NCI-H524 treated with DMSO at 0.1 percent for 48 hours (cell line): ENCODE measurements at places on chromosomes 7 and 10.

- DNase-seq = no peak
Measured at GRCh38 chr7:50309721-50310120, 5.2 kb downstream of the IKZF1 start.

DNA sequence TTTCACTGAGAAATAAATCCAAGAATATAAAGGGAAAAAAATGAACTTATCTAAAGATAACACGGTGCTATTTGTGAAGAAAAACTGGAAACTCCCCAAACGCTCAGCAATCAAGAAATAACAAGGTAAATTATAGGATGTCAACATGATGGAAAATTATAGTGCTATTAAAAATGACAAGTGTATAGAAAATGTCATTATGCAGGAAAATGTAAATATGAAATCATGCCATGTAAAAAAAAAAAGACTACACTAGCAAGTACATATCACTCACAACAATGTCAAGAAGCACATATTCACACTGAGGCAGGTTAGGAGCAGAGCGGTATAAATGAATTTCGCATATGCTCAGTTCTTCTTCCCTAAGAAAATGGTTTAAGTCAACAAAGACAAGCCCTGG, 27.7 kb downstream of the KLRG2 start:
- no peak for DNase-seq

- DNase-seq = no peak
Measured at GRCh38 chr7:31986878-31987518, 83.2 kb downstream of the PDE1C start.

DNA sequence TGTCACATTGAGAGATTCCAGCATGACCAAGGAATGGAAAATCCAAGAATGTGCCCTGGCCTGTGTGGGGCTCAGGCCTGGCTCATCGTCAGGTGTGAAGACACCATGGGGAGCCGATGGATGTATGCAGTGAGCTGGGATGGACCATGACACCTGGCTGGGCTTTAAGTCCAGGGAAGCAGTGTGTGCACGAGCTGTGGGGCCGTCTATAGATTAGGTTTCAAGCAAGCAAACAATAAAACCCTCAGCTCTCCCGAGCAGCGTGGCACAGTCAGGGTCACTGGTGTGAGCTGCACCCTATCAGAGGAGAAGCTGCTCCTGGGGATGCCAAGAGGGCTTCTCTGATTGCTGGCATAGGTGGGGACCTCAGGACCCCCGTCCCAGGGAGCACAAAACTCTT, 50.5 kb upstream of the DLG5 start:
- no peak for DNase-seq

- no peak for DNase-seq
Measured at GRCh38 chr7:116577320-116577871, 52.6 kb downstream of the CAV1 start.

GRCh38 chr7:134041477-134041876, 85.7 kb upstream of the LRGUK start:
- no peak for DNase-seq

DNA sequence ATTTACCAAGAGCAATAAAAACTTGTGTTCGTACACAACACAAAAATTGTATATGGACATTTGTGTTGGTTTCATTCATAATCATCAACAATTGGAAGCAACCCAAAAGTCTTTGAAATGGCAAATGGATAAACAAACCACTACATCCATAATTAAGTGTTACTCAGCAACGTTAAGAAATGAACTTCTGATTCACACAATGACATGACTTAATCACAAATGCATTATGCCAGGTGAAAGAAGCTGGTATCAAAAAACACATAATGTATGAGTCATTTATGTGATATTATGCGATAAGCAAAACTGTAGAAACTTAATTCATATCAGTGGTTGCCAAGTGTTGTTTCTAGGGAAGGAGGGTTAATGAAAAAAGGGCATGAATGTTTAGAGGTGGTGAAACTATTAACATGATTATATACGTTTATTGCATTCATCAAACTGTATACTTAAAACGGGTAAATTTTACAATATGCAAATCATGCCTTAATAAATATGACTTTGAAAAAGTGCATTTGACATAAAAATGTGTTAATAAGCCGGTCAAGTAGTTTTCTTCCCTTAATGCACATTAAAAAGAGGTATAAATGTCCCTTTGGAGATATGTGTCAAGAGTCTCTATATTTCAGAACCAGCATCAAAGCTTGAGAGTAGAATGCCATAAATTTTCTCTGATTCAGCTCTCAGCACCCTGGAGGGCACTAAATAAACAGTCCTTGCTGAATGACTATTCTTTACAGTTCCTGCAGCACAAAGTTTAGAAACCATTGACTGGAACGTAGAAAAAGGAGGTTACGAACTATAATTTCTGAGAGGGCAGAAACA, 84.8 kb upstream of the GRM3 start:
- DNase-seq = no peak

GRCh38 chr10:27611744-27612550, 107.8 kb downstream of the RAB18 start:
- no peak for DNase-seq

DNA sequence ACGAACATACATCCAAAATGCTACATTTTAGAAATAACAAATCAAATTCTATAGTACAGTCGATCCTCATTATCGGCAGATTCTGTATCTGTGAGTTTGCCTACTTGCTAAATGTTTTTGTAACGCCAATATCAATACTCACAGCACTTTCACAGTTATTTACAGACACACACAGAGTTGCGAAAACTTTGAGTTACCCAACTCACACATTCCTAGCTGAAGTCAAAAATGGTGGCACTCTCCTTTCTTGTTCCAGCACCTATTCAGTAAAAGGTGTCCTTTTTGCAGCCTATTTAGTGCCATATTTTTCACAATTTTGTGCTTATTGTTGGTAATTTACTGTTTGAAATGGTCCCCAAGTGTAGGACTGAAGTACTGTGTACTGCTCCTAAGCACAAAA, 161.7 kb downstream of the AKR1D1 start:
- no peak for DNase-seq

DNA sequence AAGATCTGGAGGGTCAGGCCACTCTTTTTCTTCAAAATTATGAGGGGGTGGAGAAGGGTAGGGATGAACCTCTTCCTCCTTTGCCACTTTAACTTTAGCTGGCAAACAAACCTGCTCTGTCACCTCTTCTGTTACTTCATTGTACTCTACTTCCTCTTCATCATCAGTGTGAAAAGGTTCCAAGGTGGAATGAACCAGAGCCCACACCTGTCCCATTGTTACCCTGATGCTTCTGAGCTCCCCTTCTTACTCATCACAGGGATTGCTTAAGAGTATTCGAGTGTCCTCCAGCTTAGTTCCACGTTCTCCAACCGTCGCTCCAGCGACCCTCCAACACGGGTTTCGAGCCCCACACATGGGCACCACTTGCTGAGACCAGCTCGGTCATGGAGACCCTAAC, 5.2 kb downstream of the MRPS24 start:
- no peak for DNase-seq

DNA sequence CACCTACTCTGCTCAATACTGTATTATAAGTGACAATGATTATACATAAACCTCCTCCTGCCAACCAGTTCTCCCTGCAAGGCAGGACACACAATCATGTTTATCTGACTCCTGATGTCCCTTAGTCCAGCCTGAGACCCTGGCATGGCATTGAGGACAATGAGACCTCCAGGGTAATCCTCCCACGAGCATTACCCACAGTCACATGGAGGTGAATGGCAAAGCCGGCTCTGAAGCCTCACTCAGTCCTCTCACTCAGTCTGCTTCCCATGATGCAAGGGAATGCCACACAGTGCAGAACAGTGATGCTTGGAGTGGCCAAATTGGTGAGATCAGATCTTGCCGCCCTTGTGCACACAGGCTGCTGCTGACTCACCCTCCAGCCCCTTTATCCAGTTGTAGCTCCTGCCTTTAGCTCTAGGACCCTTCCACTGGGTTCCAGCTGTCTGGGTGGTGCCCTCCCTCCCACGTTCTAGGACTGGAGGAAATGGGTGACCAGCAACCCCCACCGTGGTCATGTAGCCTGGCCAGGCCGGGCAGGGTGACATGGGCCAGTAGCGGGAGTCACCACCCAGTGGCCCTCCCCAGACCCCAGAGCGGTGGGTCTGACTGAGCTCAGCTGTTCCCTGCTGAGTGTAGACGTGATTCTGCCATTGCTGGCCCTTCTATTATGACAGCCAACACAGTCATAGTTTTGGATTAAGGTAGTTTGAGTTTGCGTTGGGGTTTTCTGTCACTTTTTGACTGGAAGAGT, 5.5 kb upstream of the ADCY1 start:
- DNase-seq = no peak

GRCh38 chr7:94972296-94972695, 64.9 kb downstream of the PPP1R9A start:
- DNase-seq = no peak

DNA sequence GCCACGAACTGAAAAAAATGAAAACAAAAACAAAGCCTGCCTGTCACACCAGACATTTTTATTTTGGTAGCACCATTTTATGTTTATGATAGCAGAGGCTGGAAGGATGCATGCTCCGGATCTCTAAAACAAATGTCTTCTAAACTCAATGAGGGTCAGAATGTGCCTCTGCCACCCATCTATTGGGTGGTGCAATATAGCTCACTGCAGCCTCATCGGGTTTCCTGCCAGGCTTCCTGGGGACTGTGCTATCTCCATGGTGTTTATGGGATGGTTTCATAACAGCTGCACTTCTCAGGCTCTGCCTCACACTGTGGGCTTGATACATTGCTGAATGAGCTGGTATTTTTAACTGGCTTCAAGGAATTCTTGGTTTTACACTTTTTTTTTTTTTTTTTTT, 94.4 kb downstream of the ITIH5 start:
- no peak for DNase-seq

DNA sequence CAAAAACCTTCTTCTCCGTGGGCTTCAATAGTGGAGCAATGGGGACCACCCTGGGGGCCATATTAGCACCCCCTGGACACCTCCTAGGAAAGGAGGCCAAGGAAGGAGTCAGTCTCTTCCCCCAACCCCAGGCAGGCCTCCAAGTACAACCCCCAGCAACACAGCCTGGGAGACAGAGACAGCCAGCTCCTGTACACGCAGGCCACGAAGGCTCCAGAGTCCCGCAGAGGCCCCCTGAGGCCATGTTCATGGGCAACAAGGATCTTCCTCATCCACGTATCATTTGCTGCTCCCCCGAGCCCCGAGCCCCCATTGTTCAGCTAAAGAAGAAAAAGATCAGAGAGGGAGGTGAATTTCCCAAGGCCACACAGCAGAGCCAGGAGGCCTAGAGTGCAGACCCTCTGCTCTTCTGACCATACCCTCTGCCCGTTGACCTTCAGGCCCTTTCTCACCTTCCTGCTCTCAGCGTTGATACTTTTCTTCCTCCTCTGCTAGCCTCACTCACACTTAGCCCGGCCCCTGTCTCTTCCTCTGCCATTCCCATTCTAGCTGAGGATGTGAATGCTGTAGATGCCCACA, 35.9 kb upstream of the MYL10 start:
- DNase-seq = no peak

GRCh38 chr10:18684416-18684815, 25.2 kb downstream of the ARL5B start:
- DNase-seq = no peak

- DNase-seq = no peak
Measured at GRCh38 chr10:909831-910230, 21.7 kb downstream of the LARP4B start.

GRCh38 chr7:94022550-94022949, 18.4 kb upstream of the BET1 start:
- DNase-seq = no peak

- DNase-seq = no peak
Measured at GRCh38 chr10:88033793-88034192, 170.4 kb downstream of the PTEN start.

GRCh38 chr10:37713642-37714041, 143.8 kb downstream of the ZNF248 start:
- DNase-seq = no peak

DNA sequence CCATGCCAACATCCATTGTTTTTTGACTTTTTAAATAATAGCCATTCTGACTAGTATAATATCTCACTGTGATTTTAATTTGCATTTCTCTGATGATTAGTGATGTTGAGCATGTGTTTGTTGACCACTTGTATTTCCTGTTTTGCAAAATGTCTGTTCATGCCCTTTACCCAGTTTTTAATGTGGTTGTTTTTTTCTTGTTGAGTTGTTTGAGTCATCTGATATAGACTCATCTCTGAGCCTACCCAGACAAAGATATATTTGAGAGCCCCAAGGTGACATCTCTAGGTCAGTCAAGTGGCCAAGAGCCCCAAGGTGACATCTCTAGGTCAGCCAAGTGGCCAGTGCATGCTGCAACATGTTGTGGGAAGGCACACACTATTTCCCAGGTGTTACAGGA, 224.7 kb downstream of the HECW1 start:
- DNase-seq = no peak

- DNase-seq = no peak
Measured at GRCh38 chr7:21884496-21884895, 61.2 kb downstream of the CDCA7L start.

GRCh38 chr7:96377399-96377798, 55.5 kb upstream of the SLC25A13 start:
- no peak for DNase-seq

DNA sequence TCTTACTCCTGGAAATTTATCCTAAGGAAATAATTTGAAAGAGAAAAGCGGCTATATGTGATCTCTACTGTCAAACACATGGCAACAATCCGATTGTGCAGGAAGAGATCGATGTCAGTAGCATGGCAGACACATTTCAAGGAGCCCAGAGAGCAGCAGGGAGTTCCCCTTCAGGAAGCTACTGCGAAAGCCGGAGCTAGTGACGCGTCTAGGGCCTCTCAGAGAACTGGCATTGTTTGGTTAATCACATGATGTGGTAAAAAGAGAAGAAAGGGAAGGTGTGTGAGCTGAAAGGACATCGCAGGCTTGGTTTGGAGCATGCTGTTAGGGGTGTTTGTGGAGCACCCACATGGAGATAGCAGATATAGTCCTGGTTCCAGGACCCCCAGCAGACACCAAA, 74.9 kb downstream of the BEND7 start:
- no peak for DNase-seq

GRCh38 chr10:60679388-60679990, 98.8 kb upstream of the CDK1 start:
- no peak for DNase-seq

DNA sequence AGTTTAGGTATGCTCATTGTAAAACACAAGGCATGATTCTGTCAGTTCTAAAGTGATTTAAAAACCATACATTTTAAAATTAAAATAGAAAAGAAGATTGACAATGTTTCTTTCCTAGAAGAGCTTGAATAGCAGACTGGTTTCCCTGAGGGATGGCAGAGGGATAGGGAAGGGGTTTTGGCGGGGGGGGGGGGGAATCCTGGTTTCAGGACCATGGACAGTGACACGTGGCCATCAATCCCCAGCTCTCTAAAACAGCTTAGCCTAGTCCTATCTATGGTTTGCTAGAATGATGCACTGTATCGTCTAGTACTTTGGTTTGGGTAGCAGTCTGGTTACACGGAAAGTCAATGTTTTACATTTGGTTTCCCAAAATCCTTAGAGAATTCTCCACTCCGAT, 88.7 kb downstream of the PHYHIPL start:
- DNase-seq = no peak

- DNase-seq = no peak
Measured at GRCh38 chr7:7651479-7651878, 10.9 kb downstream of the UMAD1 start.
